ENCODE measurements at places on chromosomes 12 and 14.

DNA sequence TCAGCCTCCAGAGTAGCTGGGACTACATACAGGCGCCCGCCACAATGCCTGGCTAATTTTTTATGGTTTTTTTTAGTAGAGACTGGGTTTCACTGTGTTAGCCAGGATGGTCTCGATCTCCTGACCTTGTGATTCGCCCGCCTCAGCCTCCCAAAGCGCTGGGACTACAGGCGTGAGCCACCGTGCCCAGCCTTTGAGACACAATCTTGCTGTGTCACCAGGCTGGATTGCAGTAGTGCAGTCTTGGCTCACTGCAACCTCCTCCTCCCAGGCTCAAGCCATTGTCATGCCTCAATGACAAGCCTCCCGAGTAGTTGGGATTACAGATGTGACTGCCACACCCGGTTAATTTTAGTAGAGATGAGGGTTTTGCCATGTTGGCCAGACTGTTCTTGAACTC is 21.3 kb upstream of the STRN3 start:
- DNase-seq: no peak

- no peak for DNase-seq
These were observed 26.0 kb downstream of the PPFIBP1 start for GRCh38 chr12:27549801-27550652.

DNA sequence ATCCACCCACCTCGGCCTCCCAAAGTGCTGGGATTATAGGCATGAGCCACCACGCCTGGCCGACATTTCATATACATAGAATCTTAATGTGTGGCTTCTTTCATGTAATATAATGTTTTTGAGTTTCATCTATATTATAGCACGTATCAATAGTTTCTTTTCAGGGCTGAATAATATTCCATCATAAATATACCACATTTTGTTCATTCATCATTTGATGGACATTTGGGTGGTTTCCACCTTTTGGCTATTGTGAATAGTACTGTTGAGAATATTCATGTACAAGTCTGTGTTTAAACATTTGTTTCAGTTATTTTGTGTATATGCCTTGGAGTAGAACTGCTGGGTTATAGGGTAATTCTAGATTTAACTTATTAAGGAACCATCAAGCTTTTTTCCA is 12.0 kb downstream of the ACVR1B start:
- DNase-seq: no peak

- DNase-seq: no peak
These were observed 18.5 kb upstream of the GPRC5A start for GRCh38 chr12:12872934-12873275.

DNA sequence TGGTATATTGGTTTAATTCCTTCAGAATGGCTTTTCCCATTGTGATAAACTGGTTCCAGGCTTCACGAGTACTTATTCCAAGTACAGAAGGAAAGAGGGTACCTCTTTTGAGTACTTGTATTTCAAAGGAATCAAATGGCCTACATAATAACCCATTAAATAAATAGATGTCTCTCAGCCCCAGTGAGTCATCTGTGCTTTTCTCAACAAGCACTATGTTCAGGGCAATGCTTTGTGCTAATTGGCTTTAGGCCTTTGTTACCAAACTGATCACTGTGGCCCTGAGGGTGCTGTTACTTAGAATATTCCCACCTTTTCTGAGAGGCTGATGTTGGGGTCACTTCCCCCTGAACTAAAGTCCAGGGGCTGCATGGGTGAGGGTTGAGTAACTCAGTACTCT is 107.1 kb downstream of the LRRK2 start:
- DNase-seq: no peak
